CD14-positive monocyte (primary cell): ENCODE measurements at places on chromosomes 5 and 9.
A peak's percentile ranks its signal among the peaks of the same experiment; 100 is the strongest.

- no peak for DNase-seq
These were observed 65.5 kb downstream of the MAP1B start for GRCh38 chr5:72172786-72173185.

DNA sequence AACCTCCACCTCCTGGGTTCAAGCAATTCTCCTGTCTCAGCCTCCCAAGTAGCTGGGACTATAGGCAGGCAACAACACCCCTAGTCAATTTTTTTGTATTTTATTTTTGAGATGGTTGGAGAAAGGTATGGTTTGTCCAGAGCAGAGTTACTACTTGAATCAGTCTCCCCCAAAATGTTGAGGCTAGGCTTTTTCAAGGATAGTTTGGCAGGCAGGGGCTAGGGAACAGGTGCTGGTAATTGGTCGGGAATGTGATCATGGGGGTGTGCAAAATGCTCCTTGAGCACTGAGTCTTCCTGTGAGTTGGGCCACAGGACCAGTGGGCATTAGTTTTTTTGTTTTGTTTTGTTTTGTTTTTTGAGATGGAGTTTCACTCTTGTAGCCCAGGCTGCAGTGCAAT is 28.3 kb upstream of the PRRC2B start:
- DNase-seq: no peak

DNA sequence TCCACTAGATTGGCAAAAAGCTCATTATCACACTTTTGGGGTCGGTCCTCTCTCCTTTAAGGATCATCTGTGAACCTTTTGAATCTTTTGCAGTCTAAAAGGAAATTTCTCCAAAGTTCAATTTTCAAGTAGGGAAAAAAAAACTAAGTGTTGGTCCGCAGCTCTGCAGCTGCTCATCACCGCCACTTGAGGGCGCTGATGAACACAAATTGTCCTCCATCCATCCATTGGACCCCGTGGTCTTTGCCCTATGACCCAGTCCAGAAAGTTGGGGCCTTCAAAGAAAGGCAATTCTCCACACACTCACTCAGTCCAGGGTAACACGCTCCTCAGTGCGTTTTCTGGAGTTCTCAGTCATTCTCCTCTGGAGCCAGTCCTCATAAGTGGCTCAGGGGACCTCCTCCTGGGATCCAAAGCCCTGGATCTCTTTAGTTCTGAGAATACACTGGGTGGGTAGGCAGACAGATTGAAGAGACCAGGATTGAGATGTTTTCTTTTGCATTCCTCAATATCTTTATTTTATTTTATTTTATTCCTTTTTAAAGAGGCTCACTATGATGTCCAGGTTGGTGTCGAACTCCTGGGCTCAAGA is 63.6 kb upstream of the SLC28A3 start:
- DNase-seq: no peak

DNA sequence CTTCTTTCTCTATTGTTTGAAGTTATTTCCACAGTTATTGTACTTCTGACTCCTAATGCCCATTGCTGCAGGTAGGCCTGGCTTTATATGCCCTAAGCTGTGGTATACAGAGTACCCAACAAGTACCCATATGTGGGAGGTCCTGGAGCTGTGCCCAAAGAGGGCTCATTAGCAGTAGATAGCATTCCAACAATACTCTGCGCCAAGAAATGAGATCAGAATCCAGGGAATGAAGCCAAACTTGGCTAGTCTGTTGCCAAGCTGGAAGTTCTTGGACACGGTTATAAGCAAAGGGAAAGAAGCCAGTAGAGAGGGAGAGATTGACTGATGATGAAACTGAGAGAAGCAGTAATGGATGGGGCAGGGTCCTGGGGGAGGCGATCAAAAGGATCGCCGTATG is 29.7 kb upstream of the FAM169A start:
- DNase-seq: no peak

DNA sequence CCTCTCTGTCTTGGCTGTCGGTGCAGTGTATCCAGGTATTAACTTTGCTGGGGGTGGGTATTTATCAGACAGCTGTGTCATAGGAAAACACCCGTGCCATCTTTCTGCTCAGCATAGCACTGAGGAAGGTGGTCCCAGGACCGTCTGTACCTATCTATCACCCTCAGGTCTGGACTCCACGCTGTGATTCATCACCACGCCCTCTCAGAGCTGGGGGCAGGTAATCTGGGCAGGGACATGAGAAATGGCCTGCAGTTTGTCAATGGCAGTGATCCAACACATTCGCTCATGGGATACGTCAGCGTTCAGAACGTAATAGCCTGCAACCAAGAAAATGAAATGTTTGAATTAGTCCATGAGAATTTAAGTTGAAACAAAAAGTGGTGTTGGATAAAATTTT is 151.6 kb upstream of the MAP1B start:
- DNase-seq: no peak

- no peak for DNase-seq
These were observed 56.6 kb downstream of the TEK start for GRCh38 chr9:27165670-27166069.

- no peak for DNase-seq
These were observed 66.1 kb upstream of the OLFM1 start for GRCh38 chr9:135021393-135021789.

GRCh38 chr5:57845025-57845424 is 362.4 kb upstream of the ACTBL2 start:
- DNase-seq: no peak

GRCh38 chr5:72465601-72466563 is 41.3 kb downstream of the ZNF366 start:
- DNase-seq: peak; percentile 30

- no peak for DNase-seq
These were observed 126.3 kb downstream of the C5orf15 start for GRCh38 chr5:133841831-133842750.

DNA sequence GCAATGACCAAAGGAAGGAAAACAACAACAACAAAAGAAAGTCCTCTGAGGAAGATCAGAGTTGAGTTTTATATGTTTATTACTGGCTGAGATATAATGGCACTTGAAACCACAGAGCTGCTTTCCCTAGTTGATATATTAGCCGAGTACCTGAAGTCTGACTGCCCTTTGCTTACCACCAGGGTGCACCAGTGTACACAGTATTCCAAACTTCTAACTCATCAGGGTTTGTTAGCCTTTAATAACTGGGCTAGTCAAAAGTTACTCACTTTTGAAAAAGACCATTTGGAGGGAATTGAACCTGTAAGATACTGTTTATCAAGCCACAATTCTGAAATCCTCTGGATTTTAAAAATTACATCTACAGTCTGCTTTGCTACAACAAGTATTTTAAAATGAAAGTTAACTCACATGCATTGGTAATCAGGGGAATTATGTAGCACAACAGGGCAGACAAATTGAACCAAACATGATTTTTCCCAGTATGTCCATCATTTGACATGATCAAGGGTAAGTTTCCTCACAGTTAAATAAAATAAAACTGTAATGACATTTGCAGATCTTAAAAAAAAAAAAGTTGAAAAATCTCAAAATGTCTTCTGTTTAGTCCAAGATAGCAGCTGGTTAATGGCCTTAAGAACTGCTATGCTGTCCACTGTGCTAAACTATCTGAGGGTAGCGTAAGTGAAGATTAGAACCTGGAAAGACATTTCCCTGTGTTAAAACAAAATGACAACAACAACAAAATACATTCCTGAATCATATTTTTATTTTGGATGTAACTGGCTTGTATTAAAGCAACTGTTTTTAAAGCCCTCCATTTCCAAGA is 57.3 kb upstream of the C6 start:
- DNase-seq: no peak

DNA sequence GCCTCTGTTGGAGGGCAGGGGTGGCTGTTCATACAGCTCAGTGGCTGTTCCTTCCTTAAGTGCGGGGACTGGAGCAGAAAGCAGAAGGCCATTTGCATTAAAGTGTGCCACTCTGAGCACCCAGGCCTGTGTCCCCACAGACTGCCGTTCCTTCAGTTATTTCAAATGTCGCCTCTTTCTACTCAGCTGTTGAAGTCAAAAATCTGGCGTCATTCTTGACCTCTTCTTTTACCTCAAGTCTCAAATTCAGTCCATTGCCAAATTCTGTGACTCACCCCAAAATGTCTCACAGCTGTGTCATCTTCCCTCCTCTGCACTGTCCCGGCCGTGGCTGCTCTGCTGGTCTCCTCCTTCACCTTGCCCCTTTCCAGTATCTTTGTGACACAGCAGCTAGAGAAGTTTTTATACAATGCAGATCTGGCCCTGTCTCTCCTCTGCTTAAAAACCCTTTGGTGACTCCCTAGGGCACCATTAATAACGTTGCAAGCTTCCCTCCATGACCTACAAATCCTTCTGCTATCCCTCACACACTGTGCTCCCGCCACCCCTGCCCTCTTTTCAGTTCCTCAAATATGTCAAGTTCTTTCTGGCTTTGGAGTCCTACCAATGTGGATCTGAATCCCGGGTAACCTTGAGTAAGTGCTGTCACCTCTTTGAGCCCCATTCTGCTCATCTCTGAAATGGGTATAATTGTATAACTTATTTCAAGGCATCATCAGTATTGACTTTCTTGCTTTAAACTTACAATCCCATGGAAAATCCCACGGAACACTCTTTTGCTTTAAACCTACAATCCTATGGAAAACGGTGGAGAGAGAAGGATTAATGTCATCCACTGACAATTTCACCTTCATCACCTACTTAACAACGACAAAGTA is 98.3 kb upstream of the BOD1 start:
- DNase-seq: peak; percentile 15

GRCh38 chr5:74367934-74368333 is 272.6 kb downstream of the ENC1 start:
- no peak for DNase-seq

DNA sequence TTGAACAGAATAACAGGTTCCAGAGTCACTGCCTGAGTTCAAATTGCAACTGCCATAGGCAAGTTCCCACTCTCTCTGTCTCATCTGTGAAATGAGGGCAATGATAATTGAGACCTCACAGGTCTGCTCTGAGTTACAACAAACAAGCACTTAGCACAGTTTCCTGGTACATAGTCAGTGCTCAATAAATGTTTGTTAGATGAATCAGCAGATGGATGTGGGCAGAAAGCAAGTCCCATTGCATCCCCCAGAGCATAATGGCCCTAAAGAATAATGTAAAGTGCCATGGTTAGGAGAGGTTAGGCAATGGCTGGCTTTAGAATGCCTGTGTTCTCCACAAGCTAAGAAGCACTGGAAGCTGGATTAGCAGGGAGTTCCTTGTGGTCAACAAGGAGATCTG is 136.5 kb upstream of the LARP1 start:
- no peak for DNase-seq

- DNase-seq: no peak
These were observed 39.9 kb downstream of the DOCK8 start for GRCh38 chr9:254516-254915.

GRCh38 chr5:36178524-36178890 is 26.6 kb downstream of the SKP2 start:
- no peak for DNase-seq

- no peak for DNase-seq
These were observed 34.7 kb downstream of the PPIC start for GRCh38 chr5:123001808-123002207.

DNA sequence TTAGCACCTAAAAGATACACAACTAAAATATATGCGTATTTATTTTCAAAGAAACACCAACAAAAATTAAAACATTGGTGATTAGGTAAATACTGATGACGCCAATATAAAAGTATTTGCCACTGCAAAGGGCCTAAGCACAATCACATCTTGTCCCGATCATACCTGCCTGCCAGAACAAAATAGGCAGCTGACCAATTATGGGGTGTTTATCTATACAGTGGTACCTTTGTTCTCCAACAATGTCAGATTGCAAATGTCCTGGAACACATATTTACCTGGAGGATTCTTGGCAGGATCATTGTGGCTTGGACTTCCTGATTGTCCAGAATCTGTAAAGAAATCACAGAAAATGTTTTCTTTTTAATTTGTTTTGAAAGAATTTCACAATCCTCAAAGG is 134.5 kb downstream of the NFIB start:
- DNase-seq: no peak

GRCh38 chr5:154112255-154112654 is 73.5 kb downstream of the MFAP3 start:
- no peak for DNase-seq

GRCh38 chr5:124704594-124705284 is 41.7 kb downstream of the ZNF608 start:
- no peak for DNase-seq

GRCh38 chr5:172446336-172447051 is 7.8 kb downstream of the SH3PXD2B start:
- DNase-seq: no peak

- no peak for DNase-seq
These were observed 169.9 kb downstream of the FER start for GRCh38 chr5:108917596-108917995.

DNA sequence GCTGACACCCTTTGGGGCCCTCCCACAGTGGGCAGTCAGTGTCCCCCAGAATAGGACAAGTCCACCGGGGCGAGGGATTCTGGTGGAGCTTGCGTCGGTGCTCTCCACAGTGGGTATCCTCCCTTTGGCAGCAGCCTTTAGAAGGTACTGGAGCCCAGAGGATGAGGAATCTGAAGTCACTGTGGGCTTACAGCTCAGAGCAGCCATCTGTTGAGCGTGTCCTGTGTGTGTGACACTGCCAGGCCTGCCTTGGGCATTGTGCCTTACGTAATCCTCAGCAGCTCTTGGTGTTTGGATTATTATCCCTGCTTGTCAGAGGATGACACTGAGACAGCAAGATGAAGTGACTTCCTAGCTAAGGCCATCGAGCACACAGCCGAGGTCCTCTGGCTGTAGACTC is 12.6 kb downstream of the URM1 start:
- DNase-seq: no peak

- DNase-seq: no peak
These were observed 409.2 kb downstream of the HTR1A start for GRCh38 chr5:63553073-63553472.

DNA sequence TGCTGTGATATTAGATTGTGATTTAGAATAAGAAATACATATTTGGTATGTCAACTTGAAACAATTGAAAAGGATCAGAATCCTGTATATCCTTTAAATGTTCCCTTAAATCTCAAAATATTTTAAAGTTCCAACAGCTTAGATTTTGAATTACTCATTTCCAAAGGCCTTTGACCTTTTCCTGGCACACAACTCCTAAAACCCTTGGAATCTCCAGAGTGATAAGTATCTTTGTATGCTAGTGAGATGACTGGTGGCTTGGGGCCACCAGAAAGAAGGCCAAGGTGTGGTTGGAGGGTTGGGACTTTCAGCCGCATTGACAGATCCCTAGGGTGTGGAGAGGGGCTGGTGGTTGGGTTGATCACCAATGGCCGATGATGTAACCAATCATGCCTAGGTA is 104.7 kb downstream of the YIPF5 start:
- no peak for DNase-seq

DNA sequence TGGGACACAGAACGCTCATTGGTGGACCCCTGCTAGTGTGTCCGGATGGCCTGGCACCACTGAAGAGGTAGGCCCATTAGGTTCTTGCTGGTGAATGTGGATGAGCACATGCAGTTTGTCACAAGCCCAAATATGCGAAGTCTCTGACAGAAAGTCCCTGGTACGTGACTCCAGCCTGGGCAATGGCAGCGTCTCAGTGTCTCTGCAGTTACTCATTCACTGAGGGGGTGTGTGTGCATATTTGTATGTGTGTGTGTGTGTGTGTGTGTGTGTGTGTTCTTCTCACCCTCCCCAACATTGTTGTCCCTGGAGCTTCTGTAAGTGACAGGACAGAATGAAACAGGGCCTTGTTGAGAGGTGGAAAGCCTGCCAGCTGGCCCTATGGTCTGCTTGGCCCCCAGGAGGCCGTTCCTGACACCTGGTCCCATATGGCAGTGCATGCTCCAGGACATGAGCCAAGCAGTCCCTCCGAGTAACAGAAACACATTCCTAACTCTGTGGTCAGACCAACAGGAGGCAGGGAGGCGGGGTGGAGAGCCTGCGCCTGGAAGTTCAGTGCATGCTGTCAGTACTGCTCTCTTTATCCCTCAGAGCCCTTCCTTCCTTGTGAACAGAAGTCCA is 169.9 kb downstream of the SLC28A3 start:
- DNase-seq: no peak

GRCh38 chr9:103661663-103662062 is 432.4 kb upstream of the SMC2 start:
- no peak for DNase-seq
